Breast epithelium (tissue), 4 donors: ENCODE measurements at places on chromosomes 7 and 10. TPM values are rescaled to one million over a fixed set of nuclear protein-coding genes. Genes with fewer than 3 reads are reported as not detected.
A peak's percentile ranks its signal among the peaks of the same experiment; 100 is the strongest.

Gene IKZF5
- 10.5 TPM for total RNA-seq

Gene HECW1
- total RNA-seq: 1.9 TPM

Gene PPIF
- 39.3 TPM for total RNA-seq

Gene TFR2
- total RNA-seq: 0.48 TPM

Gene AGR2
- 156 TPM for total RNA-seq

Gene CDK14
- 16.3 TPM for total RNA-seq

Gene NPY4R2
- not detected for total RNA-seq

Gene NKX1-2
- total RNA-seq: 0.33 TPM

Gene KIF11
- total RNA-seq: 1.6 TPM

Gene SCIN
- 1.3 TPM for total RNA-seq

Gene FZD1
- 11.0 TPM for total RNA-seq

Gene EVX1
- total RNA-seq: not detected

DNA sequence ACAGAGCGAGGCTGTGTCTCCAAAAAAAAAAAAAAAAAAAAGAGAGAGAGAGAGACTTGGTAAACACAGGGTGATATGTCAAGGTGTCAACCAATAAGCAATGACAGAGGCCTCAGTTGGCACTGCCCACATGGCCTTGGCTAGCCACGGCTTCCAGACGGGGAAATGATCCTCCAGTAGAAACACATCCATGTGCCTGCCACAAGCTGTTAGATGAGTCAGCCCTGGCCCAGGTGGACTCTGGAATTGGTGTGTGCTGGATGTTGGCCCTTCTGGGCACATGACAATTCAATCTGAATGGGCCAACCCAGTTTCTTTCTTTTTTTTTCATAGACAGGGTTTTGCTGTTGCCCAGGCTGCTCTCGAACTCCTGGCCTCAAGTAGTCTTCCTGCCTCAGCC lies 13.7 kb downstream of the RFC2 start:
- no peak for DNase-seq

DNA sequence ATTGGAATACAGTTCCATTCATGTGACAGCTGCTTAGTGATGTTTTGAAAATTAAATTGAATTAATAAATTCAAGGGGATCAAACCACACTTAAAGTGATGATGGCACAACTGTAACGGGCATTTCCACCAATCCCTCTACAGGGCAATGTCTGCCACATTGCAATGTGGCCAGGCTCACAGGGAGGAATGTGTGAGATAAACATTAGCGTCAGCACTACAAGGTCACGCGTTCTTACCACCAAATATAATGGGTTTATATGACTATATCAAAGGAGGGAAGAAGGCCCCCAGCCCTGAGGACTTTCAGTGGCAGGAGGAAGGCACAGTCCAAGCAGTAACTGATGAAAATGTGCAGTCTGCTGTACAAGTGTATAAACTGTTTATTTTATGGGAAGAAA lies 31.1 kb upstream of the CELF2 start:
- DNase-seq: no peak

- no peak for DNase-seq
Observed at GRCh38 chr7:90298145-90299038, 22.7 kb downstream of the FAM237B start.

GRCh38 chr10:97911217-97911616 lies 61.6 kb downstream of the GOLGA7B start:
- no peak for DNase-seq

DNA sequence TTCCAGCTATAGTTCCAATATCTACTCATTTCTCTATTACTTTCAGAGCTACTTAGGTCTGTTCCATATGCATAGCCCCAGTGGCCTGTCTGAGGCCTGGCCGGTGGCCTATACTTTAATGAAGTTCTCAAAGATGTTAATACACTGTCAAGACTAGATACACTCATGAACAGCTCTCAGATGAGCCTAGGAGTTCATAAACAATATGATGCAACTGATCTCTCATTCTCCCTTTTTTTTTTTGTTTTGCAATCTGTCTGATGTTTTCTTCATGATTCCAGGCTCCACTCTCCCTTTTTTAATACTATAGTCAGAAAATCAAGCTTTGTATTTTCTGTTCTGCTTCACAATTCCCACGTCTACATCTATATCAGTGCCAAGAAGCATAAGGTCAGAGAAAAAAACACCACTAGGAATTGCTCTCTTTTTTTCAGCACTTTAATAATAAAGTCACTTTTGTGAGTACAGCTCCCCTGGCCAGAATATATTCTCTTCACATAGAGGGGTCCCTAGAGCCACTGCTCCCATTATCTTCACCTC lies 321.0 kb downstream of the C7orf25 start:
- DNase-seq: no peak

GRCh38 chr10:131944976-131945695 lies 36.6 kb downstream of the BNIP3 start:
- DNase-seq: no peak

DNA sequence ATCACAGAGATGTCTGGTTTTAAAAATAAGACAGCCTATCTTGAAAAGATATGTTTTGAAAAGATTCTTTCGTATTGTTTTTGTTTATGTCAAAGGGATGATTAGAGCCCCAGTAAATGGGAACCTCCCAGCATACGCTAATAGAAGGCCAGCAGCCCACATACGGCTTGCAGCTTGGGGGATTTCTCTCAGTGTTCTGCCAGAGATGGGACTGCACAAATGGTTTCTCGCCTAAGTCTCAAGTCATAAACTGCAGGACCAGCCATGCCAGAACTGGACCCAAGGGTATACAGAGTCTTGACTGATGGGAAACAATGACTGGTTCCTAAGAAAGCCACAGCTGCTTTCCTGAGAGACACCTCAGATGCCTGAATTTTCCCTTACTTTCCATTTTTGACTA lies 306.9 kb upstream of the DGKB start:
- no peak for DNase-seq

DNA sequence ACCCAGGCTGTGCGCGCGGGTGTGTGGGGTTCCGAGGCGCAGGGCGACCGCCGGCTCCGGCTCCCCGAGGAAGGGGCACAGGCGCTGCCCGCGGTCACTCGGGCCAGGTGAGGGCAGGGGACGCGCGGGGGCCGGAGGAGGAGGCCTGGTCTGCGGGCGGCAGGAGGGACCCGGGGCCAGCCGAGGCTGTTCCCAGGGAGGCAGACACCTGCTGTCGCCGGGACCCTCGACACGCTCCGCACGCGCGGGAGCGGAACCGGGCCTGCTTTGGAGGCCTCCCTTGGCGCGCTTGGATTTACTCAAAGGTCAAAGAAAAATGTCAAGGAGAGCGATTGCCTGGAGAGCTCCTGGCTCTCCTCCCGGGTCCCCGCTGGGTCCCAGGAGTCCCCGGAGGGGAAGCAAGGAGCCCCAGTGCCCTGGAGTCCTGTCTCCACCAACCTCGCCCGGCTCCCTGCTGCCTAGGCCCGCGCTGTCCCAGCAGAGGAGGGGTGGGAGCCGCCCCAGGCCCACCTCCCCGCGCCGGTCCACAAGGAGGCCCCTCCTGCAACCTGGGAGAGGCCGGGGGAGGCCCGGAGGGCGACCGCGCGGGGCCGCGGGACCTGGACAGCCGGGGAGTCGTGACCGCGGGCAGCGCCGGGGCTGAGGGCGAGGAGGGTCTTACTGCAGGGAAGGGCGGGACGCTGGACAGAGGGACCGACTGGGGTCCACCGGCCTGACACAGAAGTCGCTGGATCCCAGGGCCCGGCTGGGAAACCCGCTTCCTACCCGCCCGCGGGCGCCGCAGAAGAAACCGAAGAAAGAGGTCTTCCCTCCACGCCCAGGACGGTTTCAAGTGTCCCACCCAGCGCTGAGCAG lies 348.9 kb downstream of the DNAJB6 start:
- no peak for DNase-seq

DNA sequence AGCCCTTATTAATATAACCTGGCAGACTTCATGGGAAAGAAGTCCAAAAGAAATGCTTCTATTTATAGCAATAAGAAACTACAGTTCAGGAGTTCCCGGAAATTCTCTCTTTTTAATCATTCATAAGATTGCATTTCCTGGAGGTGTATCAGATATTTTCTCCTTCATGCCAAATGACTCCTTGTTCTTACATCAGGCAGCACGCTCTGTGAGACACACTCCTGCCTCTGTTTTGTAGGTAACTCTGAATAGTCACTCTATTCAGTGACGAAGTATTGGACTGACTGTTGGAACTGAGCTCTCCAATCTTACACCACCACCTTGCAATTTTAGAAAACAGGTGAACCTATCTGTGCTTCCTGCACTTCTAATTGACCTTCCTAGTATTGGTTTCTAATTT lies 78.7 kb upstream of the MSRB2 start:
- no peak for DNase-seq

GRCh38 chr10:98013776-98014175 lies 16.6 kb downstream of the CRTAC1 start:
- DNase-seq: no peak

DNA sequence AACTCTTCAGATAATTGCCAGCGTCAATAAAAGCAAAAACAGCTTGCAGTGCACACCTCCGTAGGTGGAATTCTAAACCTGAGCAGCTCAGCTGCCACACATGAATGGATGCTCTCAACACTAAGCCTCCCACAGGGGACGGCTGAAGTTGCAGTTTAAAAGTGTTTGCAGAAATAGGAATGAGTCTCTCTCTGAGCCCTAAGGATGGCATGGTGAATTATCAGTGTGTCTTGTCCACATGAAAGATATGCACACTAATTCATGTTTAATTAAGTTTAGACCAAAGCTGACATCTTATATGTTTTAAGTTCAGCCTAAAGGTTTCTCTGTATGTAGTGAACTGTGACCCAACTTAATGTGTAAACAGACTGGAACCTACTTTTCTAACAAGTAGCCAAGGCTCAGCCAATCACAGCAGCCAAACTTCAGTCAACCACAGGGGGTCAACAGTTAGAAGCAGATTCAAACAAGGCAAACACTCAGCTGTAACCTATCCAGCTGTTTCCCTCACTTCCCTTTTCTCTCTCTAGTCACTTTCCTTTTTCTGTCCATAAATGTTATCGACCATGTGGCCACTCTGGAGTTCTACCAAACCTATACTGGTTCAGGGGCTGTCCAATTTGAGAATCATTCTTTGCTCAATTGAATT lies 38.1 kb downstream of the CTTNBP2 start:
- DNase-seq: no peak

- peak; percentile 42 for DNase-seq
Observed at GRCh38 chr10:86651631-86652331, 2.6 kb upstream of the OPN4 start.

DNA sequence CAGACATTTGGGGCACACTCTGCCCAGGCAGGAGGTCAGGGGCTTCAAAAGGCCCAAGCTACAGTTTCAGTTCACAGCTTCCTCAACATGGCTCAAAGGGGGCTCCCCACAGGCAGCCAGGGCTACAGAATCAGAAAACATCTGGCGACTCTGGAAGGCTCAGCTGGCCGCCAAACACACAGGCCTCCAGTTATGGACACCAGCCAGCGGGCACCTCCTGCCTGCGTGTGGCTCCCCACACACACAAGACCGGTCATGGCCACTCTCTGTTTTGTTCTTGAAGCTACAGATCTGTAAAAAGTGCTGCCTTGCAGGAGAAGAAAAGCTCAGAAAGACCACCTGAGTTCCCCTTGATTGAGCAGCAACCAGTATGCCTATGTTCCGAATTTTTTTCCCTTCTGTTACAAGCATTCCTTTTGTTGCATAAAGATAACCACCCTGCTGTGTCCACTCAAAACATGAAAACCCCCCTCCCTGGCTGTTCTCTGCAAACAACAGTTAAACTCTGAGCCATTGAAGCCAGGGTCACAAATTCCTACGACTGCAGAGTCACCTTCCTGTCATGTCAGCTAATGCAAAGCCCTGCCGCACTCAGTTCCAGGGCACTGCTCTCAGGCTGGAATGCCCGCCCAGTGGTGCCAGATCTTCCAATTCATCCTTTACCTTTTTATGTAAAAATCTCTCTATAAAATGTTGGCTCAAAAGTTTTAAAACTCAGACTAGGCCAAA lies 33.6 kb downstream of the VSTM4 start:
- DNase-seq: no peak

GRCh38 chr10:87867453-87867852 lies 4.0 kb downstream of the PTEN start:
- DNase-seq: no peak

- peak; percentile 62 for DNase-seq
Observed at GRCh38 chr10:7408291-7409044, 2.4 kb downstream of the SFMBT2 start.

DNA sequence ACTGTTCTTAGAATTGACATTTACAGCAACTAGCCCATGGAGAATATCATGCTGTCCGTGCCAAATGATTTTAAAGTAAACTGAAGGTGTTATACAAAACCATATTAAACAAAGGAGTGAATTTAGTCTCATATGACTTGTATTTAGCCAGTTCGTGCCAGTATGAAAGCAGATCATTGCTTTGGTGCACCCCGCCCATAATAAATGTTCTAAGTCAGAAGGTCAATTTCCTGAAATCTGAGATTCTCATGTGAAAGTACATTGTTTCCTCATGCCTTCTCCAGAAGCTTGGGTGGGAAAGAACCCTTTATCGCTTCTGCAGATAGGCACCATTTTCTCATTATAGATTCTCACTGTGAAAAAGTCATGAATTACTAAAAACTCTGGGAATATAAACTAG lies 106.4 kb downstream of the CAMK1D start:
- DNase-seq: no peak

DNA sequence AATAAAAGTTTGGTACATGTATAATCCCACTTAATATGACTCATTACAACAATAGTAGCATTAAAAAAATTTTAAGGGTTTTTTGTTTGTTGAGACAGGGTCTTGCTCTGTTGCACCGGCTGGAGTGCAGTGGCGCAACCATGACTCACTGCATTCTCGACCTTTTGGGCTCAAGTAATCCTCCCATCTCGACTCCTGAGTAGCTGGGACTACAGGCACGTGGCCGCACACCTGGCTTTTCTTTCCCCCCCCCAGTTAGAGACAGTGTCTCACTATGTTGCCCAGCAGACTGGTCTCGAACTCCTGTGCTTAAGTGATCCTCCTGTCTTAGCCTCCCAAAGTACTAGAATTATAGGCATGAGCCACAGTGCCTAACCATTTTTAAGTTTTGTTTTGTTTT lies 40.7 kb downstream of the KMT2C start:
- no peak for DNase-seq

- no peak for DNase-seq
Observed at GRCh38 chr10:132832186-132832969, 46.4 kb upstream of the NKX6-2 start.

DNA sequence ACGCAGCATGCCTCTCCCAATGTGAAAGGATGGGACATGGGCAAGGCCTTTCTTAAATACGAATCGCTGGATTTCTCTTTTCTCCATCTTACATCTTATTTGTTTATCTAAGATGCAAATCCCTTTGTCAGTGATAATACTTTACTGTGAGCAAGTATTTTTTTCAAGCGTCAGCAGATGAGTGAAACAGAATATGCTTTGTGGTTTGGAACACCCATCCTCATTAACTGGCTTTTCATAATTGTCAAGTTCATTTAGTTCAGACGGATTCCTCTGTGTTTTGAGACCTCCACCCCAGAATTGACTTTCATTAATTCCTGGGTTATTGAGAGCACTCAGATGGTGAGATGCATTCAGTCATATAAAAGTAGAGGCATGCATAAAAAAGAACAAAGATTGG lies 149.8 kb downstream of the NSUN6 start:
- DNase-seq: no peak

GRCh38 chr7:137755846-137756651 lies 90.7 kb downstream of the DGKI start:
- DNase-seq: no peak
